Right ventricle myocardium inferior (tissue), 1 donor: ENCODE measurements at places on chromosomes 1 and 21. TPM values are rescaled to one million over a fixed set of nuclear protein-coding genes. Genes with fewer than 3 reads are reported as not detected.

KRTAP12-4 gene
- not detected for total RNA-seq

LGALS8 gene
- total RNA-seq: 92.3 TPM

MARK1 gene
- total RNA-seq: 17.3 TPM

CYP4A11 gene
- total RNA-seq: not detected

CR1 gene
- 2.9 TPM for total RNA-seq

KLF17 gene
- total RNA-seq: not detected

KRTAP10-2 gene
- not detected for total RNA-seq

AQP10 gene
- total RNA-seq: not detected

IKBKE gene
- total RNA-seq: 0.62 TPM

CATSPERE gene
- 0.54 TPM for total RNA-seq

SCNM1 gene
- 16.6 TPM for total RNA-seq

INKA2 gene
- total RNA-seq: 28.5 TPM

TNFSF18 gene
- total RNA-seq: not detected

FAM72B gene
- 0.43 TPM for total RNA-seq

KMO gene
- total RNA-seq: 0.22 TPM

ZFP69B gene
- total RNA-seq: 1.2 TPM

PTGFRN gene
- total RNA-seq: 119 TPM

SLC9C2 gene
- 0.16 TPM for total RNA-seq

PIGC gene
- total RNA-seq: 13.5 TPM

ACTL8 gene
- not detected for total RNA-seq

ARTN gene
- total RNA-seq: 0.49 TPM

ST6GALNAC5 gene
- 0.46 TPM for total RNA-seq

OR2T11 gene
- not detected for total RNA-seq

RNF223 gene
- total RNA-seq: not detected

PRAMEF11 gene
- total RNA-seq: not detected

RAVER2 gene
- 30.1 TPM for total RNA-seq

SEC16B gene
- total RNA-seq: 1.5 TPM

HCN3 gene
- total RNA-seq: 1.8 TPM

CD5L gene
- total RNA-seq: 2.5 TPM

S100A8 gene
- 79.9 TPM for total RNA-seq

FAM163A gene
- 0.65 TPM for total RNA-seq
